ENCODE measurements at places on chromosomes 5 and 9. TPM values are rescaled to one million over a fixed set of nuclear protein-coding genes. Genes with fewer than 3 reads are reported as not detected.

ERGIC1 gene
- total RNA-seq, result 58.4 TPM

GRCh38 chr9:36118706-36119105 lies 17.8 kb upstream of the GLIPR2 start:
- no peak for DNase-seq

INVS gene
- total RNA-seq, result 20.5 TPM

DNA sequence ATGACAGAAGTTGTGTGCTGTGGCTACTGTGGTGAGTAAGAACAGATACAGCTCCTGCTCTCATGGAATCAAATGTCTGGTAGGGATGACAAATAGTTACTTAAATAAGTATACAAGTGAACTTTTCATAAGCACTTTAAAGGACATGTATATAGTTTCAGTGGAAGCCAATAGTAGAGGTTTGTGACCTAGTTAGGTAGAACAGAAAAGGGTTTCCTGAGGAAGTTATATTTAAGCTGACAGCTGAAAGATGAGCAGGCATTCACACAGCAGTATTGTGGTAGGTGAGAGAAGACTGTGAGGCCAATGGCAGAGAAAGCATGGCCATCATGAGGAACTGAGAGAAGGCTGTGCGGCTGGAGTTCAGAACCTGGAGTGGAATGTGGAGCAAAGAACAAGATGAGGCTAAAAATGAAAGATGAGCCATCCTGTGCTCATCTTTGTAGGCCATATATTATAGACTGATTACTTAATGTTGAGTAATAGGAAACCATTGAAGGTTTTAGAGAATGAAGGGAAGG lies 15.4 kb downstream of the FAM174A start:
- DNase-seq, result no peak

GRCh38 chr5:61366497-61367240 lies 34.6 kb downstream of the ZSWIM6 start:
- DNase-seq, result no peak

DNA sequence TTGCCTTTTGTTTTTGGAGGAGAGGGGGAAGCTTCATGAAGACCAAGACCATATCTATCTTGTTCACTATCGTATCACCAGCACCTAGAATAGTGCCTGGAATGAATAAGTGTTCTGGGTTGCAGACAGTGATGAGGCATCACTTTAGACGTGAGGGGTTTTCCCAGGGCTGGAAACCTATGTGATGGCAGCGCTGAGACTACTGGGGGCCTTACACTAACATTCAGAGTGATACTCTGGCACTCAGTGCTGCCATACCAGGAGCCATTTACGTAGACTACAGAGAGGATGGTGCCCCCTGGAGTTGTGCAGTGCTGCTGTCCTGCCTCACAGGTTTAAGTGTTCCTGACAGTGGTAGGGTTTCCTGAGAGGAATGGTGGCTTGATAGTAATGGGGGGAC lies 6.9 kb downstream of the CCL19 start:
- no peak for DNase-seq
